H9 (cell line): ENCODE measurements at places on chromosomes 11 and 22.
A peak's percentile ranks its signal among the peaks of the same experiment; 100 is the strongest.

DNA sequence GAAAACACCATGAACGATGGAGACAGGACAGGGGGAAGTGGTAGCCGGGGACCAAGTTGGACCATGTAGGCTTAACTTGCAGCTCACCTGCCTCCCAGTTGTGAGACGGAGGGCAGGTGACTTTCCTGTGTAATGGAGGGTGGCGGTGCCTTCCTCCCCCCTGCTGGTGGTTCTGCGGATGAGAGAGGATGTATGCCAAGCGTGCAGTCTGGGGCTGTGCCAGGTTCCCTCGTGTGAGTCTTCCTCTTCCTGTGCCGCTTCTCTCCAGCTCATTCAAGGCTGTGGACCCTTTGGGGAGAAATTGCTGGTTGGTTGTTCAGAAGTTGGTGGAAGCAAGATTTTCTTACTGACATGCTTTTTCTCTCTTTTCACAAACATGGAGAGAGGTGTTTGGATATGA lies 35.1 kb downstream of the MPPED1 start:
- DNase-seq = no peak

DNA sequence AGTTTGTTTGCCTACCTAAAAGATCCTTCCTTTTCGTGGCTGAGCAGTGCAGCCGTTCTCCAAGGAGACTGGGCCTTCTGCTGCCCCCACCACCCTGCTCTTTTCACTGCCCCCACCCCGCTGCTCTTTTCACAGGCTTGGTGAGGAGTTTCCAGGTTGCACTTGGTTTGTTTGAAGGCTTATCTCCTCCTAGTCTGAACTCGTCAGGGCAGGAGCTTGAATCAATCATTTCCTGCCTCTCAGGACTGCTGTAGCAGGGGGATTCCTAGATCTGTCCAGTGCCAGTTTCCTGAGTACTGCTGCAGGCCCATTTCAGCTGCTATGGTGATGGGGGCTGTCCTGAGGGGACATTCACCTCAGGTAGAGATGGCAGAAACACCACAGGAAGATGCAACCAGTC lies 10.0 kb downstream of the MED15 start:
- DNase-seq = no peak

DNA sequence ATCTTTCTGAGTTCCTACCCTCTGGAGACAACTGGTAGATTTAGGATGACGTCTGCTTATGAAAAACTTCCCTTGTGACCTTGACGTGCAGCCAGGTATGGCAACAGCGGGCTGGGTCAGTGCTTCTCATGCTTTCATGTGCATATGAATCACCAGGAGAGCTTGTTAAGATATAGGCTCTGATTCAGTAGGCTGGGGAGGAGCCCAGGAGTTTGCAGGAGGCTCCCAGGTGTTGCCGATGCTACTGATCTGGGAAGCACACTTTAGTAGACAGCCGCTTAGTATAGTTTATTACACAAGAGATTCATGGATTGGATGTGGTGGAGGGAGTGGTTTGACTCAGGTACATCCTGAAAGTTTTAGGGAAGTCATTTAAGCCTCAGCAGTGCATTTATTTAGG lies 23.8 kb downstream of the DIXDC1 start:
- peak; percentile 84 for DNase-seq

DNA sequence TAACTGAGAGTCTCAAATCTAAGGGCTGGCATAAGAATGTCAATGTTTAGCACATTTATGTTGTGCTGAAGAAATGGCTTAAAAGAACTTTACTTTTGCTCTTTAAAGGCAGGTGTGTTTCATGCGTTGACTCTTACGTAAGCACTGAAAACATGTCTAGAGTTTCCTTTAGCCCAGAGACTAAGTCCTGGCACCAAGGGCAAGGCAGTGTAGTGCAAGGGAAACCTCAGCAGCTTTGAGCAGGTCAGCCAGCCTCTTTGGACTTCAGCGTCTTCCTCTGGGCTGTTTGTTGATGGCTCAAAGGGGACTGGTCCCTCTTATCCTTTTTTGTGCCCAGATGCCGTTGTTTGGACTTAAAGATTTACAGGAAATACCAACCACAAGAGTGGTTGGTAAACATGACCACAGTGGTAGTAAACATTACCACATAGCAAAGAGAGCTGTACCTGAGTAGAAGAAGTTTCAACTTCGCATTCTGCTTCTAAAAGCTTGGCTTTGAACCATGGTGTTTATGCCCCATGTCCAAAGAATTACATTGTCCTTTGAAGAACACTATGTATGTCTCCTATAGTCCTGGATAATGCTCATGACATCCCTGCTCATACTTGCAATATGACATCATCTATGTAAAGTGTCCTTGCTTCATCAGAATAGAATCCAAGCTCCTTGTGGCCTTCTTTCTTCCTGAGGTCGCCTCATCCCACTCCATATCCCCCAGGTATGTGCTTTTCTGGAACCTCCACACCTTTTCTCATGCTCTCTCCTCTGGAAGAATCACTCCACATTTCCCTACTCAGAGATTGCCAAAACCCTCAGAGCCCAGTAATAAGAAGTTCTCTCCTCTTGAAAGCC lies 23.5 kb downstream of the TENM4 start:
- DNase-seq = no peak

- no peak for DNase-seq
Observed at GRCh38 chr11:122186439-122187080, 70.5 kb upstream of the BLID start.

GRCh38 chr11:112520354-112520753 lies 259.7 kb upstream of the PLET1 start:
- no peak for DNase-seq

GRCh38 chr22:25419247-25420113 lies 145.0 kb upstream of the GRK3 start:
- no peak for DNase-seq
